ENCODE measurements at places on chromosomes 5 and 9.

GRCh38 chr5:88021141-88021540 lies 247.5 kb downstream of the TMEM161B start:
- no peak for DNase-seq

DNA sequence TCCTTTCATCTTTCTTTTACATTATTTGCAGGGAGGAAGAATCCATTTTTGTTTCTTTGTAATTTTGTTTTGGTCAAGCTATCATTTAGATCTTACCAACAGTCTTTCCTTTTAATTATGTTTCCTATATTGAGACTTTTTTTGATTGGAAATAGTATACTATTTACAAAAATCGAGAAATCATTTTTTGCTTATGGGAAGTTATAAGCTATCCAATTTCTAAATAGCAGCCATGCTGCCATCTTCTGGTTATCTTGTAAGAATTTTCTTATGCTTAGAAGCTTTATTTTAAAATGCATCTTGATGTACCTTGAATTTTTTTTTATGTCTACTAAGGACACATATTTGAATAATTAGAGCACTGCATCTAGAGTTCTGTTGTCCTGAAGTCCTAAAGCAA lies 821.2 kb downstream of the PTPRD start:
- no peak for DNase-seq

DNA sequence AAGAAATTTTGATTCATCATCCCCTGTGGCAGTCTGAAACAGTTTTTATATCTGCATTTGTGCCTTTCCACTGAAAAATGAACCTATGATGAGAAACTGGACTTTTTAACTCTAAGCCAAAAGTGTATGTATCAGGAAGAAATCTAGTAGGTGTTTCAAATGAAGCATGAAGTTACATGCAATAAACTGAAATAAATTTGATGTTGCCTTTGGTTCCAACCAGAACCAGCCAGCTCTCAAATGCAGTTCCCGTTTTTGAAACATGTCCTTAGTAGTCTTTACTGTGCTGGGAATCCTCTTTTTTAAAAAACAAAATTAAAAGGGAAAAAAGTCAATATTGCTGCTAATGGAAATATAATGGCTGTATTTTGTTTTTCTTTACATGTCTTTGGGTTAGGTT lies 43.9 kb downstream of the HACD4 start:
- DNase-seq, result no peak

- no peak for DNase-seq
Observed at GRCh38 chr5:34591723-34592122, 64.4 kb upstream of the RAI14 start.

DNA sequence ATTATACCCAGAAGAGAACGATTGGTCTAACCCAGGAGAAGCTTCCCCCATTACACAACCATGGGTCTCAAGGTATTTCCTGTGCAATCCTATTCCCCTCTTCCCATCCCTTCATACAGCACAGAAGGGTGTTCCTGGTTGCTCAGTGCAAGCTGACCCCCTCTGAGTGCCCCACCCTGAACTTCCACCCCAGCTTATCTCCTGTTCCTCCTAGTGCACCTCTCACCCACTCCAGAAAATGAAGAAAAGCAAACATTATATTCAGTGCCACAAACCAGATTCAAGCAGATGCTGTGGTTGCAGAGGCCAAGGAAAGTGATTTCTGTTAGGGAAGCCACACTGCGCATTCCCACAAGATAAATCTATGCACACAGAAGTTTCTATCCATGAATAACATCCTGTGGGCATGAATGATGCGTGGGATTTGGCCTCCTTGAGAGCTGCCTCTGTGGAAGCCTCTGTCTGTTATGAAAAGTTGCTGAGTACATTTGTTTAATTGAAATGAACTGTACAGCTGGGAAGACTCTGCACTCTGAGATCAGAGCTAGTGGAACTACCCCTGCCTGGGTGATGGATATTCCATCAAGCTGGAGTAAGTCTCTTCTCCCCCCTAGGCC lies 2.2 kb upstream of the OR2S2 start:
- no peak for DNase-seq

GRCh38 chr9:85716031-85716877 lies 25.5 kb downstream of the AGTPBP1 start:
- peak; percentile 13 for DNase-seq

DNA sequence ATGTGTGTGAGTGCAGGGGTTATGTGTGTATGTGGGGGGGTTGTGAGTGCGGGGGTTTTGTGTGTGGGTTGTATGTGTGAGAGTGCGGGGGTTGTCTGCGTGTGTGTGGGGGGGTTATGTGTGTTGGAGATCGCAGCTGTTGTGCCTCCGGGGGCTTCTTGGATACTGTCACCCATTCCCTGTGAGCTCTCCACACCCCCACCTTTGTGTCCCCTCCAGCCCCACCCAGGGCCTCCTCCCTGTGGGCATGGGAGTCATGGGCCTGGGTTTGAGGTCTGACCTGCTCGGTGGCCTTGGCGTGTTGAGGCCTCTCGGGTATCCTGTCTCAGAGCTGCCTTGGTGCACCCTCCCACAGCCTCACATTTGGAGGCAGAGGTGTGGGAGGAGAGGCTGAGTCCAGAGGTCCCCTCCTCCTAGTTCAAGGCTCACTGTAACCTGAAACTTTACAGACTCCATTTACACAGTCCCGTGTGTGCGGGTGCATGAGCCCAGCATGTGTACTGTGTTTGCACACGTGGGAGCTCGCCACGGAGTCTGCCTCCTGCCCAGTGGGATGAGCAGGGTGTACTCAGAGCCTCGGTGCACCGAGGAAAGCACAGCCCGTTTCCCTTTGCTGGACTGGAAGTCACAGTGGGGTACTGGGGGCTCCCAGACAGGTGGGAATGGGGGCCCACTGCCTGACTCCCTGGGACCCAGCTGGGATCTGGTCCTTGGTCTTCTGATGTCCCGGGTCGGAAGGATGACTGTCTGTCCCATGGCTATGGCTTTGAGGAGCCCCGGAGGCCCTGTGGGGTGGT lies 43.4 kb downstream of the RXRA start:
- no peak for DNase-seq

GRCh38 chr5:111063709-111064322 lies 7.7 kb upstream of the TSLP start:
- no peak for DNase-seq

- no peak for DNase-seq
Observed at GRCh38 chr9:117134826-117135500, 279.9 kb downstream of the ASTN2 start.

DNA sequence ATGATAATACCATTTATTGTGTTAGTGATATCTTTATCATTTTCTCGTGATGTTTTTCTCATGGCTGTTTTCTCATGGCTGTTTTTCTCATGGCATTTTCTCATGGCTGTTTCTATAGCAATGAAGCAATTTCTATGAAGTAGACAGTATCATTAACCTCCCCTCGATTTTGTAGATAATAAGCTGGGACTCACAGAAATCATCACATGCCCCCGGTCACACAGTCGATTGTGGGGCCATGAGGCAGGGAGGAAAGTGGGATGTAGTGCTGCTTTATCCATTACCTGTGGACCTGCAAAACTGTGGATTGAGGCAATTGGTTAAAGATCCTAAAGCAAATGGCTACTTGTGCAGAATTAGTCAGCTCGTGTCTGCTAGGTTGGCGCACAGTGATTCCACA lies 47.3 kb downstream of the TGFBI start:
- no peak for DNase-seq

DNA sequence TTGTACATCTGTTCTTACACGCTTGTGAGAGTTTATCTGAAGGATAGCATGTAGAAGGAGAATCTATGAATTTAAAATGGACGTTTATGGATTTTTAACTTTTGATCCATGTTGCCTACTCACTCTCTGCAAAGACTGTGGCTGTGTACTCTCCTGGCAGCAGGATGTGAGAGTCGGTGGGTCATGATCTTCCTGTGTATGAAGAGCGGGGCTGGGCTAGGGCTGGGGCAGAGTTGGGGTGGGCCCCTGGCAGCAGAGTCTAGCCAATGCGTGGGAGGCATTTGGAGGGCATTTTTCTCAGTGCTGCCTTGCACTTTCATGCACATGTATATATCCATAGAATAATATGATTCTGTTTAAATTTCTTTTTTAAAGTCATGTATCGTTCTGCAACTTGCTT lies 24.0 kb upstream of the DAB2IP start:
- no peak for DNase-seq

DNA sequence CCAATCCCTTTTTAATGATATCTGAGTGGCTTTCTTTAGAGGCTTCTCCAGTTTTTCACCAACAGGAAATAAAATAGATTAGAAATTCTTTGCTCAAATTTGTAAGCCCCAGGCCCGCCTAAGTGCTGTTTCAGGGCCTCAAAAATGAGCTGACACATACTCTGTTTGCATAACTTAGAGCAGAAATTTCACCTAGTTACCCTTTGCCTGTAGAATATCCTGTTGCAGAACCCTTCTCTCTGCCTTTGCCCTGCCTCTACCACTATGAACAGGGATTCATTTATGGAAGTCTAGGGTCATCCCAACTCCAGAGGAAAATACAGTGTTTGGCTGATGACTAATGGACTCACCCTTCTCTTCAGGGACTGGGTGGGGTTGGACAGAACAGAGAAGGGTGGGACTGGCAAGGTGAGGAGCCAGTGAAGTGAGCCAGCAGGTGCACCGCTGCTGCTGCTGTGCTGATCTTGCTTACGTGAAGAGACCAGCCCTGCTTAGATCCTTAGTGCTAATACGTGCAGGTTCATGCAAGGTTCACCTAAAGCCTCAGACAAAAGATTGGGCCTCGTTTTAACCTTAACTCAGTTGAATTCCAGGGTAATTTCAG lies 22.8 kb downstream of the OSTF1 start:
- DNase-seq, result no peak

DNA sequence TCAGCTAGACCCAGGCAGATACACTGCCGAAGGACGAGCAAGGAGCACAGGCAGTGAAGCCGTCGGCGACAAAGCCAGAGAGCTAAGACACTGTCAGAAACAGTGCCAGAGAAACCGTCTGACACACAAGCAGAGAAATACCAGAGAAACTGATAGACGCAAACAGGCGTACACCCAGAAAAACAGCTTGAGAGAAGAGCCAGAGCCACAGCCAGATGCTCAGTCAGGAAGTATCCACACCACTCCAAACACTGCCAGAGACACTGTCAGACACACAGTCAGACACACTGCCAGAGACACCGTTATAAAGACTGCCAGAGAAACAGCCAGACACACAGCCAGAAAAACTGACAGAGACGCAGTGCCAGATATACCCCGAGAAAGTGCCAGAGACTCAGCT lies 19.1 kb downstream of the CNTFR start:
- no peak for DNase-seq

GRCh38 chr9:121566481-121567465 lies 67.1 kb upstream of the GGTA1 start:
- DNase-seq, result no peak

DNA sequence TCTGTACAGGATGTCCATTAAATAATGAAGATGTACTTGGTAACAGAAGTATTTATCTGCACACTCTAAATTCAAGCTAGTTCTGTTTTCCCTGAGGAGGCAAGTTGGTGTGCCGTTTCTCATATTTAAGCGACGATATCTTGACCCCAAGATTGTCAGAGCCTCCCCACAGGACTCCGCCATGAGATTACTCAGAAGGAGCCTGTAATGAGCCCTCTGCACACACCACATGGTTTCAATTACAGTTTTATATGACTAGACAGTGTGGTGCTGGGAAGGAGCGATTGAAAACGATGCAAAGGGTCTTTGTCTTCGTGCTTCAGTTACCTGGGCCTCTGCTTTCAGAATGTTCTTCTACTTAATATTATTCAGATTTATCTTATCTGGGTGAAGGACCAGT lies 840.4 kb upstream of the WWC1 start:
- DNase-seq, result no peak

DNA sequence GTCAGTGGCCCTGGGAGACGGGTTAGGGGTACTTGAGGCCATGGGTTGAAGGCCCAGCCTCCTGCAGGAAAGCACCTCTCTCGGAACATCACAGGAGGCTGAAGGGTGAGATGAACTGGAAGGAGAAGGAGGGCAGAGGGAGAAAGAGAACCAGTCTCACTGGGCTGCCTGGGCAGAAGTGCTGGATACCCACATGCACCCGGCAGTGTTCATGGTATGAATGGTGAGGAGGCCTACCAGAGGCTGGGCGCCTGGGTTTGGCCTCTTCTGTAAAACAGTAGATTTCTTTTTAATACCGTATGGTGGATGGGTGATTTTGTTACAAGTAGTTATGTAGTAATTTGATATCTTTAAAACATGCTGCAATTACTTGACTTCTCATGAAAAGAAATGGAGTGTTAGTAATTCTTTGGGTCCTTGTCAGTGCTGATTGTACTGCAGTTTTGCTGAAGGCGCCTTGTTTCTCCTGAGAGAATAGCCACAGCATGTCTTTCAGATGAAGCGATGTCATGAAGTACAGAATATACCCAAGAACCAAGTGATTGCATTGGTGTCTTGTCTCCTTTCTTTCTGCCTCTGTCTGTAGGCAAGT lies 258.6 kb downstream of the FANCC start:
- no peak for DNase-seq

DNA sequence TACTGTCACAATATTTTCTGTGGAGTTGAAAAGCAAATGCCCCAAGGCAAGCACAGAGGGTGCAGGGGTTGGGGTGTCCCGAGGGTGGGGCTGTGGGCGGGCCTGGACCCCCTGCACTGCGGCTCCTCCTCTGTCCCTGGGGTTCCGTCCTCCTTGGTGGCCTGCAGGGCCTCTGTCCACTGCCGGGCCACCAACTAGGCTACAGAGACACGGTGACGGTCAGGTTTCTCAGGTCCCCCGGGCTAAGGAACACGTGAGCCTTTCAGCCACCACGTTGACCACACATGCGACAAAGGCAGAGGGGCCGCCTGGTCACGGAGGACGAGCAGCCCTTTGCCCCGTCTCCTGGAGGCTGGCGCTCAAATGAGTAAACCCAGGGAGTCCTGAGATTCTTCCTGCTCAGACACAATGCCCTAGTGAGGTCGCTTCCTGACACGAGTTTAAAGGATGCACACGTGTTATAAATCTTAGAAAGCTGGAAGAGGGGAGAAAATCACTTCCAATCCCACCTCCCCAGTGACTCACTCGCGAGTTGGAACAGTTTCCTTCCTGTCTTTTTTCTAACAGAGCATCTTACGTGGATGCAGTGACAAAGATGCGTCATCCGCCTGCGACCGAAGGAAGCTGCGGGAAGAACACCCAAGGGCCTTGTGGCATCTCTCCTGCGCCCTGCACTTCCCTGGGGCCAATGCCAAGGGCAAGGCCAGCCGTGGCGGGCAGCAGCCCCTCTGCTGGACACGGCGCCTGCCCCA lies 24.8 kb upstream of the OBP2B start:
- no peak for DNase-seq

DNA sequence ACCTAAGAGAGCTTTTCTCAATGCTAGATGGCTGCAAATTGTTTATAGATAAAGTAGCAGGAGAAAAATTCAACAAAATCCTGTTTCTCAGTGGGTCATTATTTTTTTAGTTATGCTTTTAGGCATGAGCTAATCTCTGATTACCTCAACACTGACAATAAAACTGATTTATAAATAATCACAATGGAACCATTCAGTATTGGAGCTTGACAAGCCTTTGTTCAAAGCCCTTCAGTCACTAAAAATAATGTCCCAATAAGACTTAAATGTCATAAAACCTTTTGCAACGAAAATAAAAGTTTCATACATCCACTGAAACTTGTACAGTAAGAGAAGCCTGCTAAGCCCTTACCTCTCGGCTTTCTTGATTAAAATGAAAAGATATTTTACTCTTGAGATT lies 27.2 kb downstream of the PTPDC1 start:
- DNase-seq, result no peak

- DNase-seq, result peak; percentile 21
Observed at GRCh38 chr5:42005561-42006153, 80.6 kb downstream of the FBXO4 start.

Data from CD4-positive, alpha-beta T cell treated with Interleukin-4 for 4 hours (primary cell).